NCI-H510A treated with DMSO at 0.1 percent for 48 hours (cell line): ENCODE measurements at places on chromosomes 5 and 9.
A peak's percentile ranks its signal among the peaks of the same experiment; 100 is the strongest.

GRCh38 chr9:8599937-8600336 lies 800.4 kb upstream of the DMAC1 start:
- no peak for DNase-seq

DNA sequence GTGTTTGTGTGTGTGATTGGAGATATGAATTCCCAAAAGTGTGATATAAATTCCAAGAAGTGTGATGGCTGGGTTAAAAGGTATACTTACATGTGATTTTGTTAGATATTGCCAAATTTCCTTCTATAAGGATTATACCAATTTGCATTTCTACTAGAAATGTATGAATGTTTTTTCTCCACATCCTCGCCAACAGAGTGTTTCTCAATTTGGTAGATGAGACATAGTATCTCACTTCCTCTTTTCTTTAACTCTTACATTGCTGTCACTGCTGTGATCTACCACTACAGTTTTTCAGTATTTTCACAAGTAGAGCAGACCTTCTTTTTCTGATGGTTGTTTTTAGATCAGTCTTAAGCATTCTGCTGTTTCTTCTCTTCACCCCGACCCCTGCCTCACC lies 111.3 kb downstream of the FER start:
- DNase-seq: no peak

GRCh38 chr5:113221294-113222176 lies 213.3 kb downstream of the TSSK1B start:
- no peak for DNase-seq

DNA sequence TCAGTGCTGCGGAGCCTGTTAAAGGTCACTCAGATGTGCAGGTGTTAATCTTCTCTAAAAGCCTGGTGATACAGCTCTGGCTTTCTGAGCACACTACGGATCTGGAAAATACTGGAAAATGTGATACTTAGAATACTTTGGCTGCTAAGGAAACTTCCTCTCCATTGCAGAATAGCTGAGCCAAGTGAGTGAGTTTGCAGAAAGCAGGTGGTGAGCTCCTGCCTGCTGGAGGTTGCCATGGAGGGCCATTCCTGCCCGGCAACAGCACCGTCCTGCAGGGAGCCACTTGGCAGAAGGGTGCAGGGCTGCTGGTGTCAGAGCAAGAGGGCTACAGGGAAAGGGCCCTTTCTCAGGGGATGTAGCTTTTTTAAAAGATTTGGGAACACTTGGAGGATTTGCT lies 40.7 kb downstream of the SECISBP2 start:
- DNase-seq: peak; percentile 60

DNA sequence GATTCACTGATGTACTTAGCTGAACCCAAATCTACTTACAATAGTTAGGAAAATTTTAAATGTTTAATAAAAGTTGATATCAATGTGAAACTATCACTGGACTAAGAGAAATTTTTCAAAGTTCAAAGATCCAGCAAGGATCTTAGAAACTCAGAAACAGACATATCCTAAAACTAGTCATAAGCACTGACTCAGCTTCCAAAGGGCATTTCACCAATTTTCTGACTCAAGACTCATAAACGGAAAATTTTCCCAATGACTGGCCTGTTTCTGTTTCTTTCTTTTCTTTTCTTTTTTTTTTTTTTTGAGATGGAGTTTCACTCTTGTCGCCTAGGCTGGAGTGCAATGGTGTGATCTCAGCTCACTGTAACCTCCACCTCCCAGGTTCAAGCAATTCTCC lies 66.6 kb downstream of the CDC14B start:
- no peak for DNase-seq

DNA sequence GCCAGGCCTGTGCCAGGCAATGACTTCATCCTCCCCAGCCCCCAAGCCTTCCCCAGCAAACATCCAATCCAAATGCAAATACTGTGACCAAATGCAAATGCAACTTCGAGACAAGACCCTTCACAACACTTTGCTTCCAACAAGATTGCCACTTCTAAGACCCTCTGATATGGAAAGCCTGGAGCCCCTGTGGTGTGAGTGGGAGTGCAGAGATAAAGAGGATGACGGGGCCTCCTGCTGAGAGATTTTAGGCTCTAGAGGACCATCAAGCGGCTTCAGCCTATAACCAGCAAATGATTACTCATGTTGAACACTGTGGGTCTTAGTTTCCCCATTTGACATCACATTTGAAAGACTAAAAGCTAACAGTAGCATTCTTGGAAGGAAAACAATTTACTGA lies 46.6 kb upstream of the GABRP start:
- no peak for DNase-seq

DNA sequence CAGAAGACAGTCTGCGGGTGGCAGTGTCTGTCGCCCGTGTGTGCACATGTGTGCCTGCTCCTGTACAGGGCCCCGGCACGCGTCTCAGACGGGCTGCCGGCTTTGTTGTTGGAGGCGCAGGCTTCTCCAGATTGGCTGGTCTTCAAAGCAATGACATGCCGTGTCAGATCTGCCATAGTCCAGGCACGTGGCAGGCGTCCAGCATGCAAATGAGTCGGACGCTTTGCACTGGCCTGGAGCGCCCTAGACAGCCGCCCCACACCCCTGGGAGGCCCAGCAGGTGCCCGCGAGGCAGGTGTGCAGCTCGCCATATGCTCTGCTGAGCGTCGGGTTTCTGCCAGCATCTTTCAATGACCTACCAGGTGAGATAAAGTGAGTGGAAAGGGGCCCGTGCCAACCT lies 71.5 kb downstream of the GADD45G start:
- DNase-seq: peak; percentile 95

- no peak for DNase-seq
Observed at GRCh38 chr5:95821110-95822021, 1.2 kb downstream of the GLRX start.

GRCh38 chr9:13487498-13487897 lies 208.0 kb upstream of the MPDZ start:
- DNase-seq: no peak

- no peak for DNase-seq
Observed at GRCh38 chr9:124594673-124595072, 87.5 kb upstream of the NR5A1 start.

- DNase-seq: peak; percentile 35
Observed at GRCh38 chr5:143142596-143143435, 260.7 kb downstream of the NR3C1 start.

DNA sequence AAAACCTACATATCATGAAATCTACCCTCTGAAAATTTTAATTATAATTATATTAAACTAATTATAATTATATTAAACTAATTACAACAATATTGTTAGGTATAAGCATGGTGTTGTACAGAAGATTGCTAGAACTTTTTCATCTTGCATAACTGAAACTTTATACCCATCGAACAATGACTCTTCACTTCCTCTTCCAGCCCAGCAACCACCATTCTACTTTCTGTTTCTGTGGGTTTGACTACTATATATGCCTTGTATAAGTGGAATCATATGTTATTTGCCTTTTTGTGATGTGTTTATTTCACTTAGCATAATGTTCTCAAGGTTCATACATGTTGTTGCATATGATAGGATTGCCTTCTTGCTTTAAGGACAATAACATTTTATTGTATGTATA lies 274.2 kb upstream of the CCNH start:
- DNase-seq: no peak

- no peak for DNase-seq
Observed at GRCh38 chr9:121721058-121721350, 69.6 kb downstream of the DAB2IP start.

- no peak for DNase-seq
Observed at GRCh38 chr5:143216211-143216610, 187.3 kb downstream of the NR3C1 start.
